Pancreas (tissue), 10 donors: ENCODE measurements at places on chromosomes 7 and 10. TPM values are rescaled to one million over a fixed set of nuclear protein-coding genes. Genes with fewer than 3 reads are reported as not detected.

C7orf33 gene
- not detected for total RNA-seq

ODAD2 gene
- total RNA-seq: not detected

GIMAP5 gene
- total RNA-seq: 2.8 TPM

DNA sequence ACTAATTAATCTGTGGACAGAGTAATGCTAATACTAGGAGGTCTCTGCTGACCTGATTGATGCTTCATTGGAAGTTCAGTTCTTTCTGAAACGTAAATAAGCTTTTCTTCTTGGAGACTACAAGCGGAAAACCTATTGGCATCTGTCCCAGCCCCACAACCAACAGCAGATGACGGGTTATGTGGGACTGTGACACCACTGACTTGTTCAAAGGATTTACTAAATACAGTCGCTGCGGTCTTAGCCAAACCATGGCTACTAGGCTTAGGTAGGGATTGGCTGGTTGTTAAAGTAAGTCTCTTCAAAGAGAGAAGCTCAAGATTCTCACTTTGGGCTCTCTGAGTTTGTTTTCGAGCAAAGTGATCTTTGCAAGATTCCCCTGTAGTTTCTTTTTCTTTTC lies 68.3 kb downstream of the HYCC1 start:
- H3K27me3 ChIP-seq: no peaks in the 10 kb centered on the region
- H3K27ac ChIP-seq: no peak overlapping the region
- peaks cover 10% of the 10 kb centered on the region for H3K4me1 ChIP-seq
- DNase-seq: no peak
- H3K4me3 ChIP-seq: no peak overlapping the region
